T-cell (primary cell): ENCODE measurements at places on chromosomes 6 and 20.

GRCh38 chr6:108665495-108666196, 104.9 kb downstream of the FOXO3 start:
- H3K27ac ChIP-seq = no peak overlapping the region
- DNase-seq = no peak
- no peaks in the 10 kb centered on the region for H3K4me1 ChIP-seq
- no peaks in the 10 kb centered on the region for H3K27me3 ChIP-seq
- H3K36me3 ChIP-seq = peaks cover 12% of the 10 kb centered on the region

- H3K27me3 ChIP-seq = no peaks in the 10 kb centered on the region
- no peak overlapping the region for H3K4me3 ChIP-seq
- peaks cover 5% of the 10 kb centered on the region for H3K36me3 ChIP-seq
- no peak overlapping the region for H3K27ac ChIP-seq
Measured at GRCh38 chr6:156876302-156876701, 99.1 kb downstream of the ARID1B start.

DNA sequence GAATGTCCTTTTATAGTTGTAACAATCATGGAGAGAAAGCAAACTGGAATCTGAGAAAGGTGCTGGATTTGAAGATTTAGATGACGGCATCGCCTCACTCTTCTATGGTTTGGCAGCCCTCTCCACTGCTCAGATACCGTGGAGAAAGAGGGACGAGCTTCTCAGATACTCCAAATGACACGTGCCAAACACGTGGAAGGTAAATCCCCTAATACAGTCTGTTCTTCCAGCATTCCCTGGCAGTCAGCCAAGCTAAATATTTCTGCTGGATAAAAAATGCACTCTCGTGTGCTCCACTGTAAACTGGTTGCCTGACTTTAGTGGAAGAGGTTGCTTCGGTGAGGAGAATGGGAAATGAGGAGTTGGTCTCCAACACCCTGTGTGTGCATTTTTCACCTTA, 16.7 kb upstream of the PRDM1 start:
- H3K27ac ChIP-seq = no peak overlapping the region
- no peak for DNase-seq
- no peaks in the 10 kb centered on the region for H3K27me3 ChIP-seq
- no peak overlapping the region for H3K4me3 ChIP-seq

GRCh38 chr6:150152891-150153876, 10.3 kb downstream of the PPP1R14C start:
- H3K4me3 ChIP-seq = no peak overlapping the region
- peaks cover 28% of the 10 kb centered on the region for H3K27me3 ChIP-seq
- H3K27ac ChIP-seq = no peak overlapping the region
- no peak for DNase-seq

DNA sequence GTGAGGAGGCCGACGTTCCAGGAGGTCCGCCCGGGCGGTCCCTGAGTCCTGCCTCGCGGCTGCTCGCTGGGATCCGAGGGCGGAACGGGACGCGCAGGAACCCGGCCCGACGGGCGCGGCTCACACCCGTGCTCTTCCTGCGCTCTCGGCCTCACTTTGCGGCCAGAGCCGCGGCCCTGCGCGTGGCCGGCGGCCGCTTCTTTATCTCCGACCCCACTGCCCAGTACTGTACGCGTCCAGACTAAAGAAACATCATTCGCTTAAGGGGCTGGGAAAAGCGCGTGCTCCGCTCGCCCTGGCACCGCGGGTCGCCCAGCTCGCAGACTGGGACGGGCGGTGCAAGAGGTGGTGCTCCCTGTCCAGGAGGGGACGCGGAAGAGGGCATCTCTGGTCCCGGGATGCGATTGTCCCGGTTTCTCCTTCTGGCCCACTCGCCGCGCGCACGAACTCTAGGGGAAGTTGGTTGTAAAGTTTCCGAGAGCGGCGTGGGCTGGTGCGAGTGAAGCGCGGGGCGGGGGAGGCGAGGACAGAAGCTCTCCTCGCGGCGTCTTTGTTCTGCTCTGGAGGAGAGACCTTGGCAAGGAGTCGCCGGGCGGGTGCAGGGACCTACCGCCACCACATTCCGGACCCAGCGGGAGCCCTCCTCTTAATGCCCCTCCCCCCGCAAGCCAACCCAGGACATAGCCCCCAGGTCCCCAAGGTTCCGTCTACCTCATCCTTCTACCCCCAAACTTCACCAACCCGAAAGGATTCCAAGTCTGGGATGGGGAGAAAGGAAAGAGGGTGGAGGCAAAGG, 71.0 kb downstream of the SOX4 start:
- H3K4me1 ChIP-seq = peaks cover 29% of the 10 kb centered on the region
- H3K36me3 ChIP-seq = no peaks in the 10 kb centered on the region
- H3K27me3 ChIP-seq = peaks cover 50% of the 10 kb centered on the region
- H3K4me3 ChIP-seq = no peak overlapping the region

DNA sequence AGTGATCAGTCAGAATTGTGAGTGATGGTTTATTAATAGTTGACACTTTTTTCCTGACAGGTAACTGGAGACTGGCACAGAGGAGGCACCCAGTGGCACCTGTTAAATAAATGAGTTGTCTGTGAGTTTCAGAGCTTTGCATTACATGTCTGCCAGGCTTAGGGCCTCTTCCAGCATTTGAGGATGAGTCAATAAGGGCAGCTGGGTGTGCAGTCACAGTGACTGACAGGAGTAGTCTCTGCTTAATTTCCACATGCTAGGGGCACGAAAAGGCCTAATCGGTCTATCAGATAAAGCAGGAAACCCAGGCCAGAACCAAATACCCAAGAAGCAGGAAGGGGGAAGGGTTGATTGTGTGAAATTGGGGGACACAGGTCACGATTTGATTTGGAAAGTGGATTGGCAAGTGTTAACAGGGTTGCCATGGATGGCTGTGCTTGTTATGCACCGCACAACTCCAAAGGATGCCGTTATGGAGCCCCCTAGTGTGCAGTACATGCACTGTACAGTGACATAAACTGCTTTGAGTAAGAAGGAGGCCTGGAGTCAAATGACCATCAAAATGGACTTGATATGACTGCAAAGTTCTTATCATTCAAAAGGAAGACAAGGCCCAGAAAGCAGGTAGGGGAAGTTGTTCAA, 111.9 kb upstream of the GGTLC1 start:
- no peaks in the 10 kb centered on the region for H3K36me3 ChIP-seq
- H3K27me3 ChIP-seq = no peaks in the 10 kb centered on the region
- H3K4me1 ChIP-seq = no peaks in the 10 kb centered on the region

- H3K36me3 ChIP-seq = peaks cover 3% of the 10 kb centered on the region
- no peak overlapping the region for H3K27ac ChIP-seq
- no peaks in the 10 kb centered on the region for H3K4me1 ChIP-seq
- DNase-seq = no peak
- H3K27me3 ChIP-seq = no peaks in the 10 kb centered on the region
- H3K4me3 ChIP-seq = no peak overlapping the region
Measured at GRCh38 chr6:2266031-2266795, 20.8 kb upstream of the GMDS start.

DNA sequence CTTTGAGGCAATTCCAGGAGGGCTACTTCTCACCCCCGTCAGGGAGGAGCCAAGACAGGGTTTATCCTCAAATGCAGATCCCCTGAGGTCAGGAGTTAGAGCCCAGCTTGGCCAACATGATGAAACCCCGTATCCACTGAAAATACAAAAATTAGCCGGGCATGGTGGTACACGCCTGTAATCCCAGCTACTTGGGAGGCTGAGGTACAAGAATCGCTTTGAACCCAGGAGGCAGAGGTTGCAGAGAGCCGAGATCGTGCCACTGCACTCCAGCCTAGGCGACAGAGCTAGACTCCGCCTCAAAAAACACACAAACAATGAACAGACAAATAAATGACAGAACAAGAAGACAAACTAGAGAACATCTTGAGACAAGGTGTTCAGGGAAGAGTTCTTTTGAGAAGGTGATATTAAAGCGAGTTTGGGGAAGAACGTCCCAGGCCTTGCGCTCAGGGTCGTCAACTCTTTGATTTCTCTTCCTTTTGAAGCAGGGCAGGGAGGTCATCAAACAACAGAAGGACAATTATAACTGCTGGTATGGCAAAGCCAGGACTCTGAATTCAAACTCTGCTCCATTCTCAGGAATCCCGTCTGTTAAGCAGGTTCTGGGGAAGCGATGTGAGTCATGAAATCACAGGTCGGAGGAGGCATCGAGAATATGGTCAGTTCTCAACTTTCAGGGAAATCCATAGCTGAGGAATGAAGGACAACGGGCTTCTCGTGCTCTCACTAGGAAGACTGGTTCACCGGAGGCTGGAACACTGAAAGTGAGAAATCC, 1.4 kb upstream of the RALY start:
- no peaks in the 10 kb centered on the region for H3K27me3 ChIP-seq
- DNase-seq = no peak

GRCh38 chr20:57400231-57400701, 9.1 kb downstream of the RBM38 start:
- no peak for DNase-seq
- H3K27ac ChIP-seq = peak overlapping the region; percentile 98

- no peak overlapping the region for H3K27ac ChIP-seq
- peaks cover 7% of the 10 kb centered on the region for H3K27me3 ChIP-seq
- DNase-seq = no peak
- H3K36me3 ChIP-seq = no peaks in the 10 kb centered on the region
Measured at GRCh38 chr20:4437131-4437530, 284.6 kb upstream of the PRND start.

DNA sequence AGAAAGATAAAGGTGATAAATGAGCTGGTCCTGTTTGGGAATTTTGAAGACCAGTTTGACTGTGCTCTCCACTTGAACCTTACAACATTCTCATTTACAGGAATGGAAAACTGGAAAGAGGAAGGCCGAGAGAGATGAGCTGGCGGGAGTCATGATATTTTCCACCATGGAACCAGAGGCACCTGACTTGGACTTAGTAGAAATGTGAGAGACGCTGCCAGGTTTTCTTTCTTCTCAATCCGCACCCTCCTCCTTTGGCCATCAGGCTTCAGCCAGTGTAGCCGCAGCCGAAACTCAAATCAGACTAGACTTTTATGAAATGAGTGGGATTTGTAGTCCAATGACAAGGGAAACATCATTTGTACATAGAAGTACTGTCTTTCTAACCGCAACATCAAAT, 54.7 kb upstream of the SYNJ2 start:
- H3K36me3 ChIP-seq = peaks cover 27% of the 10 kb centered on the region
- H3K27me3 ChIP-seq = no peaks in the 10 kb centered on the region
- H3K4me1 ChIP-seq = no peaks in the 10 kb centered on the region
- no peak overlapping the region for H3K27ac ChIP-seq
- DNase-seq = no peak
- H3K4me3 ChIP-seq = no peak overlapping the region

DNA sequence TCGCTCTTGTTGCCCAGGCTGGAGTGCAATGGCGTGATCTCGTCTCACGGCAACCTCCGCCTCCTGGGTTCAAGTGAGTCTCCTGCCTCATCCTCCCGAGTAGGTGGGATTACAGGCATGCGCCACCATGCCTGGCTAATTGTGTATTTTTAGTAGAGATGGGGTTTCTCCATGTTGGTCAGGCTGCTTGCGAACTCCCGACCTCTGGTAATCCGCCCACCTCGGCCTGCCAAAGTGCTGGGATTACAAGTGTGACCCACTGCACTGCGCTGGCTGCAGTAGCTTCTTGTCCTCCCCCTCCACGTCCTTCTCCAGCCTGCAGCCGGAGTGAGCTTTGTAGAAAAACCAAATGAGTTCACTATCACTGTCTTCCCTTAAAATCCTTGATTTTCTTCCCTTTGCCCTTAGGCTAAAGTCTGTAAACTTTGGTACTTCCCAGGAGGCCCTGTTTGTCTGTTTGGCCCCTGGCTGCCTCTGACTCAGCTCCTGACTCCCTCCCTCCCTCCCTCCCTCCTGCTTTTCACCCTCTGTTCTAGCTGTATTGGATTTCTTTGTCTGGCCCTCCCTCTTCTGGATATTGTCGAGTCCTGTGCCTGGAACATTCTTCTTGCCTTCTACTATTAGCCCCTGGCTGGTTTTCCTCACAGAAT, 12.9 kb downstream of the PARD6B start:
- H3K36me3 ChIP-seq = peaks cover 6% of the 10 kb centered on the region
- no peak overlapping the region for H3K4me3 ChIP-seq
- no peak for DNase-seq
- H3K27me3 ChIP-seq = no peaks in the 10 kb centered on the region
- H3K4me1 ChIP-seq = no peaks in the 10 kb centered on the region

GRCh38 chr20:45796337-45797065, 4.7 kb downstream of the DNTTIP1 start:
- H3K36me3 ChIP-seq = peaks cover 10% of the 10 kb centered on the region
- H3K4me1 ChIP-seq = peaks cover 25% of the 10 kb centered on the region
- H3K4me3 ChIP-seq = no peak overlapping the region
- H3K27ac ChIP-seq = no peak overlapping the region
- no peaks in the 10 kb centered on the region for H3K27me3 ChIP-seq

DNA sequence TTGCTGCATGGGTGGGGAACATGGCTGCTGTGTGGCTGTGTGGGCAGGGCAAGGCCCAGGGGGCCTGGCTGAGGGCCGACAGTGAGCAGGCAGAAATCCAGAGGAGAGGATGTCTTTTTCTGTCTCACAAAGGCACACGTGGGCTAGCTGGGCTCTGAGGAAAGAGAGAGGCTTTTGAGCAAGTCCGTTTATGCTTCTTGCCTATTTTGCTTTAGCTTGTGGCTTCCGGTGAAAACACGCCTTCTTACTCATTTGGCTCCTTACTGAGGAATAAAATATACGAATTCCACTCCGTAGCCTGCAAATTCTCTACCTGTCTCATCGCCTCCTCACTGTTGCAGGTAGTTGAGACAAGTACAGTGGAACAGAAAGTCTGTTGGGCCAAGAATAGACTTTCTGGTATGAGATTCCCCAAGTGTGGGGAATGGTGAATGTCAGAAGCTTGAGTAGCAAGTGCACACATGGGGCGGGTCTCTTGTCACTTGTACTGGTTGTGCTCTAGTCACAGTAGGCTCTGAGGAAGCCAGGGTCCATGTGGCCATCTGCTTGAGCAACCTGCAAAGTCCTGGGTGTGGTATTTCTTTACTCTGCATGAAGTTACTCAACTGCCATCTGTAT, 28.4 kb downstream of the WRNIP1 start:
- DNase-seq = no peak
- H3K27me3 ChIP-seq = no peaks in the 10 kb centered on the region
- H3K27ac ChIP-seq = peak overlapping the region; percentile 71
- H3K4me1 ChIP-seq = peaks cover 10% of the 10 kb centered on the region

- no peaks in the 10 kb centered on the region for H3K4me1 ChIP-seq
- DNase-seq = no peak
- no peaks in the 10 kb centered on the region for H3K36me3 ChIP-seq
- no peak overlapping the region for H3K27ac ChIP-seq
- peaks cover 14% of the 10 kb centered on the region for H3K27me3 ChIP-seq
Measured at GRCh38 chr20:51573576-51574243, 31.2 kb upstream of the NFATC2 start.

GRCh38 chr6:27834879-27835549, 77.2 kb downstream of the OR2B2 start:
- H3K4me1 ChIP-seq = peaks cover 34% of the 10 kb centered on the region
- no peaks in the 10 kb centered on the region for H3K27me3 ChIP-seq
- no peaks in the 10 kb centered on the region for H3K36me3 ChIP-seq
- peak overlapping the region; percentile 99 for H3K27ac ChIP-seq
- no peak for DNase-seq
- H3K4me3 ChIP-seq = no peak overlapping the region

DNA sequence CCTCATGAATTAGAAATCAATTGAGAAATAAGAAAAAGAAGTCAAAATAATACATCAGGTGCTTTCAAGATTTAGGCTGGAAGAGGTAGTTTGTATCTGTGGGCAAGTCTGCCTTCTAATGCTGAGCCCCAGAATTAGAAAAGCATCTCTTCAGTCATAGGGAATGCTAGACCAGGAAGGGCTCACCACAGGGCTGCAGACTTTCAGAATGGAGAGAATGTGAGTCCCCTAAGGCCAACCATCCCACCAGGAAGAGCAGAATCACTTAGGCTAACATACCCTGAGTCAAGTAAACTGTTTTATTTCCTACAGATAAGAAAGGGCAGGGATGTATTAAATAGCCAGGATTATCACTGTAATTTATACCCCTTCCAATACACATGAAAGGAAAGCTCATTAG, 510.2 kb downstream of the RNF144B start:
- no peak overlapping the region for H3K27ac ChIP-seq
- no peaks in the 10 kb centered on the region for H3K4me1 ChIP-seq
- no peaks in the 10 kb centered on the region for H3K27me3 ChIP-seq
- H3K4me3 ChIP-seq = no peak overlapping the region
- H3K36me3 ChIP-seq = no peaks in the 10 kb centered on the region
